Lung (tissue), 17 donors: ENCODE measurements at places on chromosomes 4 and X. TPM values are rescaled to one million over a fixed set of nuclear protein-coding genes. Genes with fewer than 3 reads are reported as not detected.

CCSER1 gene
- total RNA-seq = 6.2 TPM

DNA sequence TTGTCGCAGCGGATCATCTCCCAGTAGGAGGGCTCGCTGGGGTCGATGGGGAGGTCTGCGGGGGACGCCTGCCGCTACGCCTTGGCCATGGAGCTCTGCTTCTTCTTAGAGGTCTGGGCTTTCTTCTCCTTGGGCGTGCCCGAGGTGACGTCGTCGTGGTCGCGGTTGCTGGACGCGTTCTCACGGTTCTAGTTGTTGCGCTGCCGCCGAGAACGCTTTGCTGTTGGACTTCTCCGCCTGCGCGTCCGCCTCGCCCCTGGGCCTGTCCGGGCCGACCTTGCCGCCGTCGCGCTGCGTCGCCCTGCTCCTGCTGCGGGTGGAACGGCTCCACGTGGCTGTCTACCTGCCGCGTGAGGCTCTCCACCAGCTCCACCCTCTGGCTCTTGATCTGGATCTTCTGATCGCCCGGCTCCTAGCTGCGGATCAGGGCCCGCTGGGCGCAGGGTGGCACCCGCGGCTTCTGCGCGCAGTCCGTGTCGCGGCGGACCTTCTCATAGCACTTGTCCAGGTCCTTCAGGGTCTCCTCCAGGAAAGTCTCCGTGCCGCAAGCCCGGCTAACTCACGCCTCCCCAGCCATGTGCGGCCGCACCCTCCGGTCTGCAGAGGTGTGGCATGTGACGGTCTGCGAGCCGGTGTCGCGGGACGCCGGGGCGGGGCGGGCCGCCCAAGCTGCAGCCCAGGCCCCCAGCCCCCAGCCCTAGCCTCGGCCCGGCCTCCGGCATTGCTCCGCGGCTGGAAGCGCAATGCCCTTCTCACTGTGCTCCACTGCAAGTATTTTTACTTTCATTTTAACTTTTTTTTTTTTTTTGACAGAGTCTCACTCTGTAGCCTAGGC is 40.5 kb upstream of the OGT start:
- H3K27me3 ChIP-seq = no peaks in the 10 kb centered on the region
- peak; percentile 34 for DNase-seq
- peak overlapping the region; percentile 34 for H3K27ac ChIP-seq
- H3K36me3 ChIP-seq = no peaks in the 10 kb centered on the region

GRCh38 chrX:68844581-68844980 is 15.8 kb downstream of the EFNB1 start:
- H3K4me3 ChIP-seq = no peak overlapping the region
- no peaks in the 10 kb centered on the region for H3K27me3 ChIP-seq
- peak overlapping the region; percentile 15 for H3K27ac ChIP-seq
- DNase-seq = no peak
- H3K4me1 ChIP-seq = peaks cover 6% of the 10 kb centered on the region

GPR82 gene
- total RNA-seq = 0.54 TPM

GRCh38 chr4:48910511-48910910 is 3.9 kb upstream of the OCIAD2 start:
- H3K4me1 ChIP-seq = no peaks in the 10 kb centered on the region
- no peaks in the 10 kb centered on the region for H3K27me3 ChIP-seq
- DNase-seq = no peak
- H3K36me3 ChIP-seq = no peaks in the 10 kb centered on the region

DNA sequence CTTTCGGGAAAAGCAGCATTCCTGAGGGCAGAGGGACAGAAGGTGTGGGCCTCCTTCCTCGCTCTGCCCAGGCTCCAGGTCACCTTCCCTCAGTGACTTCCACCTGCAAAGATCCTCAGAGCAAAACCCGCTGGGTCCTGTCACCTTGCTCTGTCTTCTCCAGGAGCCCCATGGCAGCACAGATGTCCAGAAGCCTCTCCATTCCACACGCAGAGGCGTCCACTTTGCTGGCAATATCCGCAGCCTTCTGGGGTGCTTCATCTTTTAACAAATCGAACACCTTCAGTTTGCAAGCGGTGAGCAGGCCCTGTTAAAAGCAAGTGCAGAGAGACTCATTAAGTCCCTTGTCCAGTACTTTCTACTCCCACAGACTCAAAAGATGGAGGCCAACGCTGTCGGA is 27.3 kb downstream of the ASMTL start:
- no peaks in the 10 kb centered on the region for H3K4me1 ChIP-seq
- no peak overlapping the region for H3K4me3 ChIP-seq
- peaks cover 23% of the 10 kb centered on the region for H3K36me3 ChIP-seq
- H3K27ac ChIP-seq = no peak overlapping the region
- DNase-seq = no peak
- no peaks in the 10 kb centered on the region for H3K27me3 ChIP-seq

DNA sequence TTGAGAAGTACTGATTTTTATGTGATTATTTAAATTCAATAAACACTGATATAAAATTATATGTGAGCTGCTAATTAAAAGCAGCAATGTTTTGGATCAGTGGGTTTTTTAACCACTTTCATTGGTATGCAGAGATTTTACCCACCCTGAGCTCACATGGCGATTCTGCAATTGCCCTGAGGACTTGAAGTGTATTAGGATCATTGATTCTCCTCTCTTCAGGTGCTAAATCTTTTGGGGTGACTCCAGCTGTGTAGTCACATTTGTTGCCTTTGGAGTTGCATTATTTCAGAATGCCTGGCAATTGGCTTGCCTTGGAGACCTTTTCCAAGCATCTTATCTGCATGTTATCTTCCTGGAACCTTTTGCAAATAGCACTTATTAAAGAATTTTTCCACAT is 51.3 kb downstream of the UGT8 start:
- H3K27me3 ChIP-seq = no peaks in the 10 kb centered on the region
- H3K4me3 ChIP-seq = no peak overlapping the region
- H3K27ac ChIP-seq = no peak overlapping the region
- no peaks in the 10 kb centered on the region for H3K4me1 ChIP-seq

FAM200B gene
- 19.3 TPM for total RNA-seq

GRCh38 chr4:13678186-13678924 is 50.8 kb upstream of the BOD1L1 start:
- no peaks in the 10 kb centered on the region for H3K27me3 ChIP-seq
- H3K27ac ChIP-seq = no peak overlapping the region
- no peak overlapping the region for H3K4me3 ChIP-seq
- H3K36me3 ChIP-seq = no peaks in the 10 kb centered on the region
- no peak for DNase-seq

GRCh38 chr4:58981828-58982227 is 1871.6 kb upstream of the IGFBP7 start:
- H3K27me3 ChIP-seq = no peaks in the 10 kb centered on the region
- H3K27ac ChIP-seq = no peak overlapping the region
- no peak for DNase-seq
- no peak overlapping the region for H3K4me3 ChIP-seq
- no peaks in the 10 kb centered on the region for H3K36me3 ChIP-seq

PHKA2 gene
- 26.9 TPM for total RNA-seq
